ENCODE measurements at places on chromosomes 13 and 19. TPM values are rescaled to one million over a fixed set of nuclear protein-coding genes. Genes with fewer than 3 reads are reported as not detected.

The ZNF599 gene
- total RNA-seq, result 7.5 TPM

The CYP2A6 gene
- not detected for total RNA-seq

The ATP8A2 gene
- total RNA-seq, result 2.7 TPM

The DACT3 gene
- total RNA-seq, result 0.91 TPM

The CAB39L gene
- 2.2 TPM for total RNA-seq

The KLK14 gene
- not detected for total RNA-seq

The ZNF28 gene
- total RNA-seq, result 21.8 TPM

The NPAS1 gene
- 0.27 TPM for total RNA-seq

The NCCRP1 gene
- not detected for total RNA-seq

The NEK5 gene
- total RNA-seq, result 0.23 TPM

The CEACAM3 gene
- total RNA-seq, result not detected

The TMEM86B gene
- 0.95 TPM for total RNA-seq

The KRI1 gene
- total RNA-seq, result 22.0 TPM

The TTC9B gene
- not detected for total RNA-seq

The ZNF541 gene
- not detected for total RNA-seq

The CYP4F8 gene
- total RNA-seq, result not detected

The LGI4 gene
- not detected for total RNA-seq

The SERTM1 gene
- total RNA-seq, result not detected

- no peak for DNase-seq
Measured at GRCh38 chr13:25166306-25166705, 5.8 kb downstream of the AMER2 start.

- no peak for DNase-seq
Measured at GRCh38 chr19:48945415-48945814, 9.3 kb upstream of the BAX start.

- peak; percentile 58 for DNase-seq
Measured at GRCh38 chr19:4866595-4867424, 657 bp downstream of the PLIN3 start.

DNA sequence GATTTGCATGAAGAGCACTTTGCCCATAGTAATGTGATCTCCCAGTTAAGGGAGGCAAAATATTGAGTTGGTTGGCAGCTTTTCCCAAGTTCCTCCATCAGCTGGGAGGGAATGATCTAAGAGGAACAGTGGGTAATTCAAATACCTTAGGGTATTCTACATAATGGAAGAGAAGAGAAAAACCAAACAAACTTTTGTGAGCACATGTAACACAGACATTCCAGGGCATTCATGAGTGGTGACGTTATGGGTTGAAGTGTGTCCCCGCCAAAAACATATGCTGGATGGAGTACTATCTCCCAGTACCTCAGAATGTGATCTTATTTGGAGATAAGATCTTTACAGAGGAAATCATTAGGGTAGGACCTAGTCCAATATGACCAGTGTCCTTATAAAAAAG, 220.1 kb downstream of the FOXO1 start:
- peak; percentile 76 for DNase-seq

DNA sequence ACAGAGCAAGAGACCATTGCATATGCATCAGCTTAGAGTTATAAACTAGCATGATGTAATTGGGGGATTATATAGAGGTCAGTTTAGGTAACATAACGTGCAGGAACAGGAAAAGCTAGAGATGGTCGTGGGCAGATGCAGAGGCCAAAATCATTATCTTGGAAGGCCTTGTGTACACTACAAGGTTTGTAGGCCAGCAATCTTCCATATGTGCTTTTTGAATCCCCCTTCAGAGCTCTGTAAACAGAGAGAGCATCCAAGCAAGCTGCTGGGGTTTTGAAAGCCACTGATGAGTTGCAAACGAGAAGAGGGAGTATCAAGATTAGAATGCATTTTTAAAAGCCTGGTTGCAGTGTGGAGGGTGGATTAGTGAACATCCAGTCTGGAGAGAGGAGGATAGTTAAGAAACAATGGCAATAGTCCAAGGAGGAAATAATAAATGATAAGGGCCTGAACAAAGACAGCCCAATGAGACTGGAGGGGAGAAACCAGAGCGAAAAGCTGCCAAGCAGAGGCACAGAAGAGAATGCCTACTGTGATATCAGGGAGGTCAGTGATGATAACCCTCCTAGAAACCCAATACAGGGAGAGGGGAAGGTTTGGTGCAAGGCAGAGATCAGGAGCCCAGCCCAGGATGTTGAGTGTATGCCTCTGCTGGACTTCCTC, 109.6 kb downstream of the ZAR1L start:
- DNase-seq, result no peak

DNA sequence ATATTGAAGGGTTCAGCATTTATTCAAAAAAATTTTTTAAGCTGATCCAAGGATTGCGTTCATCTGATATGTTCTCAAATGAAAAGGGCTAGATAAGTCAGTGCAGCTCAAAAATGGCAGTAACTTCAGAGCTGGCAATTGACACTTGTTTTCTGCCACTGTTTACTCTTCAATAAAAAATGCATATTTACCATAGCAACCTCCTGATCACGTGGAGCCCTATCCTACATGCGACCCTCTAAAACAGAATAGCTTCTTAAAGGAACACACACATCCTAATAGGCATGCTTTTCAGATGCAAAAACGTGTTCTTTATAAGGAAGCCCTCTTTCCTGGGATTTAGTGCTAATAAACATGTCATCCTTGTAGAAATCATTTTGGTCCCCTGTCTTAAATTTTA, 150.2 kb downstream of the ZNF536 start:
- no peak for DNase-seq

GRCh38 chr19:46384396-46384795, 29.0 kb downstream of the CCDC8 start:
- DNase-seq, result no peak

GRCh38 chr13:67632590-67632989, 402.5 kb upstream of the PCDH9 start:
- DNase-seq, result no peak

DNA sequence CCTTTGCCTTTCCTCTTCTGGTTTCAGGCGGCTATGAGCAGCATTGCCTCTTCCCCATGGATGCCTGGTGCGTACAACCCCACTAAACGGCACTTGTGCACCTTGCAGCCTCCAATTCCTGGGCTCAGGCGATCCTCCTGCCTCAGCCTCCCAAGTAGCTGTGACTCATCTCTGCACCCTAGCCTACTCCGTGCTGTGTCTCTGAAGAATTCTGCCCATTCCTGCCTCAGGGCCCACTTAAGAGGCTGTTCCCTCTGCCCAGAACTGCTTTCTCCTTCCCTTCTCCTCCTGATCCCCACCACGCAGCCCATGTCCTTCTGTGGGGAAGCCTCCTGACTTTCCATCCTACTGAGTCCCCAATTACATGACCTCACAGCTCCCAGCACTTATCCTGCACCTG, 142.2 kb upstream of the ZNF507 start:
- DNase-seq, result no peak

DNA sequence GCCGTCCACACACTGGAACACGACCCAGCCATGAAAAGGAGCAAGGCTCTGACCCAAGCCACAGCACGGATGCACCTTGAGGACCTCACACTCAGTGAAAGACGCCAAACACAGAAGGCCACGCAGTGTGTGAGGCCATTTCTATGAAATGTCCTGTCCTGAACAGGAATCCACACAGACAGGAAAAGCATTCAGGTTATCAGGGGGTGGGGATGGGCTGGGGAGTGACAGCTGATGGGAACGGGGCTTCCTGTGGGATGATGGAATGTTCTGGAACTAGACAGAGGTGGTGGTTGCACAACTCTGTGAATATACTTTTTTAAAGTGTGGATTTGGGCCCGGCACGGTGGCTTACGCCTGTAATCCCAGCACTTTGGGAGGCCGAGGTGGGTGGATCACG, 30.6 kb downstream of the GPX4 start:
- DNase-seq, result no peak

GRCh38 chr19:31553846-31554215, 204.6 kb upstream of the TSHZ3 start:
- no peak for DNase-seq

GRCh38 chr19:8673276-8673891, 25.2 kb downstream of the ACTL9 start:
- DNase-seq, result no peak

- DNase-seq, result peak; percentile 85
Measured at GRCh38 chr13:113927661-113928581, 46.0 kb downstream of the C13orf46 start.

- DNase-seq, result no peak
Measured at GRCh38 chr19:2856457-2857050, 10.6 kb upstream of the ZNF556 start.

DNA sequence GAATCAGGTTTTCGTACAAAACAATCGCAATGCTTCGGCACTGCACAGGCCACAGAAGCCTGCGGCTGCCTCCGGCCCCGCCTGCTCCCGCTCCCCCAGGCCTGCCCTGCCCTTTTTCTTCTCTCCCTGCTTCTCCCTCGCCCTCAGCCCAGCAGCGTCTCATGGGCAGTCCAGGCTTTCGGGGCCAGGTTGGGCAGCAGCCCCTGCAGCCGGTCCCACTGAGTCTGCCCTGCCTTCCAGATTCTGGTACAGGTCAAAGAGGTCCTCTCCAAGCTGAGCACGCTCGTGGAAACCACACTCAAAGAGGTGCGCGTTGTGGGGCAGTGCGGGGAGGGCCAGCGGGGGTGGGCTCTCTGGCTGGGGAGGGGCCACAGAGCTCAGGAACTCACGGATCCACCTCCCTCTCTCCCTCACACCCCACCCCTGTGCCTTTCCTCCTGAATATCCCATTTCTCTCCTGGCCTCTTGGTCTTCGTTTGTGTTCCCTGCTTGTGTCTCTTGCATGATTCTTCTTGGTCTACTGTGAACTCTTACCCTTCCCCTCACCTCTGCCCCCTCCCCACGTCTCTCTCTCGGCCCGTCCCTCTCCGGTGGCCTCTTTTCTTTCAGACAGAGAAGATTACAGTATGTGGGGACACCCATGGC, 30.1 kb downstream of the CCDC8 start:
- no peak for DNase-seq

GRCh38 chr19:9008667-9009066, 1.5 kb downstream of the MUC16 start:
- no peak for DNase-seq

DNA sequence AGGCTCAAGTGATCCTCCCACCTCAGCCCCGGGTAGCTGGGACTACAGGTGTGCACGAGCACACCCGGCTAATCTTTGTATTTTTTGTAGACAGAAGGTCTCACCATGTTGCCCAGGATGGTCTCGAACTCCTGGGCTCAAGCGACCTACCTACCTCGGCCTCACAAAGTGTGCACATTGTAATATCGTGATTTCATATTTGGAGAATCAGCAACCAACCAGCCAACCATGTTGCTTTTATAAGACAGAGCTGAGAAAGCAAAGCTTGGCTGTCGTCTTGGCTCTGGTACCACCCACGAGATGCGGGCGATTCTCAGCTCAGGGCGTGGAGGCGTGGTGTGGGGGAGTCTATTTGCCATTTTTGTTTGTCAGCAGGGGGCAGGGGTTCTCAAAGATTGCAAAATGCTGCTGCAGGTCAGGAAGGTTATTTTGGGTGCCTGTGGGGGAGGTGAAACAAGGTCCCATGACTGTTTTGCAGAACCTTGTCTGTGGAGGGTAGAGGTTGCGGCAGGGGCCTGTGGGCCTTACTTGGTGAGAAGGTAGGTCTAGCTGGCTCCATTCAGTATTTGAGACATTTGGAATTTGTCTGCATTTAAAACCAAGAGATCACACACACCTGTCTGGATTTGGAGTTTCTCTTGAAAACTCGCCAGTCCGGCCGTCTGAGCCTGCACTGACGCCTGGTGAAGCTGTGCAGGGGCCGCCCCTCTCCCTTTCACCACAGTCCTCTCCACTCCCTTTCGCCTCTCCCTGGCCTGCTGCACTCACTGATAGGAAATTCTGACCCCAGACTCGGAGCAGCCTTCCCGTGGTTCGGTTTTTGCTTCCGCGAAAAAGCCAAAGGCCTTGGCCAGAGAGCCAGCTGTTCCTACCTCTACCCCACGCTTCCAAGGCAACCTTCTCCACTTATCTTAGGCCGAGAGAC, 15.4 kb downstream of the TNFAIP8L1 start:
- no peak for DNase-seq

DNA sequence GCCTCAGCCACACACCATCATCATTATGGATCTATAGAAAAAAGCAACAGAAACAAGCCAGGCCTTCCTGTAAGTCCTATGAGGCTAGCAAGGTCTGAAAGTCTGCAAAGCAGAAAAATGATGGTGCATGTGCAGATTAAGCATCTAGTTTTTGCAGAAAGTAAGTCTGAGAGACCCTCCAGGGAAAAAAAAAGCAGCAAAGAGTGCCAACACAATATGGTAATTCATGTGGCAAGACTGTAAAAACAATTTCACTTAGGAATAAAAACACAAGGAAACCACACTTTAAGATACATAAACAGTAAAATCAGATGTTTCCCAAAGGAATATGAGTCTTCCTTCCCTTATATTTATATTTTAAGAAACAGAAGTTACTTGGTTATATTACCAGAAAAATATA, 112.3 kb upstream of the FBXL3 start:
- DNase-seq, result no peak

GRCh38 chr19:29139227-29139626, 73.7 kb downstream of the UQCRFS1 start:
- no peak for DNase-seq

- no peak for DNase-seq
Measured at GRCh38 chr19:32711747-32712146, 7.8 kb upstream of the TDRD12 start.

DNA sequence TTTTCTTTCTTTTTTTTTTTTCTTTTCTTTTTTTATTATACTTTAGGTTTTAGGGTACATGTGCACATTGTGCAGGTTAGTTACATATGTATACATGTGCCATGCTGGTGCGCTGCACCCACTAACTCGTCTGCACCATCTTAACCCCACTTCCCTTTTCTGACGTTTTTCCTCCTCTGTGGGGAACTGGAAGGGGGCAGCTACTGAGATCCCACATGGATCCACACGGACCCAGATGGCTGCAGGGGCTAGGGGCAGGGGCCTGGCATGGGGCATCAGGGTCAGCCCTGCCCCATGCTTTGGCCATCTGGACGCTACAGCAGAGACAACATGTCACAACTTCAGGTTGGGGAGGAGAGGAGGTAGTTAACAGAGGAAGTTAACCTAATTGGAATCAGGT, 54.3 kb downstream of the RUBCNL start:
- no peak for DNase-seq

DNA sequence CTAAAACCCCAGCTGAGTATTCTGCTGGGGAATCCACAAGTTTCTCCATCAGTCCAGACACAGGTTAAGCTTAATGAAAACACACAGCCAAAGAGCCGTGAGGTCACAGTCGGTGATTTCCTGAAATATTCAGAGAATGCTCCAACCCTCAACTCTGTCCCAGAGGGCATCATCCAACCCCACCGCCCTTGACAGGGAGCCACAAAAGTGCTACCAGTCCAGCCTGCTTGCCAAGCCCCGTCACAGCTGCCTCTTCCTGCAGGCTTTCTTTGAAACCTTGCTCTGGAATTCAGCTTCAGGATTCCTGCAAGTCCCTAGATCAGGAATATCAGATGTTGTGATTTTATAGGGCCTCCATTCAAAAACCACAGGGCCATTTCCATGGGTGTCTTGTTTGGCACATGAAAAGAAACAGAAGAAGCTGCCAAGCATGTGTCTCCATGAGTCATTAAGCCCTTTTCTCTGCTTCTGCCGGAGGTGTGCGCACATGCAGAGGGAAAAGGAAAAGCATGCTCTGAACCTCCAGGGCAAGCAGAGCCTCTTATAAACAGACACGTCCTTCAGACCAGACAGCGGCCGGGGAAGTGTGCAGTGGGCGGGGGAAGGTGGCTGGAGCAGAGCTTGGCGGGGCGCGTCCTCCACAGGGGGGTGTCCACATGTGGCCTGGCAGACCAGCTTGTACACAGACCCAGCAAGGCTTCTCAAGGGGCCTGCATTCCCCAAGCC, 164.7 kb downstream of the KATNAL1 start:
- DNase-seq, result peak; percentile 93

- DNase-seq, result no peak
Measured at GRCh38 chr13:104597546-104598180, 1531.4 kb upstream of the SLC10A2 start.

- no peak for DNase-seq
Measured at GRCh38 chr13:102606537-102607309, 9.9 kb downstream of the TPP2 start.

Measured in Daoy (cell line).